OCI-M1 (cell line): ENCODE measurements at places on chromosomes 11 and 22.

- no peak for DNase-seq
Observed at GRCh38 chr11:20934516-20934915, 265.1 kb downstream of the NELL1 start.

- no peak for DNase-seq
Observed at GRCh38 chr11:6440906-6441358, at the start of gene HPX. Gene HPX, minus strand, starts transcription at chr11:6440987. Its CDS starts 24 bp downstream, at chr11:6440963.

DNA sequence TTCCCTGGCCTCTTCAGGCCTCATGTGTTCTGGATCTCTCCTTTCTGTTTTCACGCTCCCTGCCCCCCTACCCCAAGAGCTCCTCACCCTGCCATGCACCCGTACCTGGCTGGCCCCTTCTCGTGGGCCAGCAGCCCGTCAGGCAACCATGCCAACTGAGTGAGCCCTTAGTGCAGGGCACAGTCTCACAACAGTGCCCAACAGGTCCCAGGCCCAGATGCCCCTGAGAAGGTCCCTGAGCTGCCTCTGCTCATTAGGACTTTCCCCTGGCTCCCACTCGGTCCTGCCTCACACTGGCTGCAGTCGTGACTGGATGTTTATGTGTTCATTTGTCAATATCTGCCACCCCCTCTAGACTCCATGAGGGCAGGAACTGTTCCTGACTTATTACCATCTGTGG, 44.8 kb upstream of the IGSF9B start:
- DNase-seq: no peak

GRCh38 chr11:122696662-122697061, 41.1 kb downstream of the UBASH3B start:
- DNase-seq: no peak

DNA sequence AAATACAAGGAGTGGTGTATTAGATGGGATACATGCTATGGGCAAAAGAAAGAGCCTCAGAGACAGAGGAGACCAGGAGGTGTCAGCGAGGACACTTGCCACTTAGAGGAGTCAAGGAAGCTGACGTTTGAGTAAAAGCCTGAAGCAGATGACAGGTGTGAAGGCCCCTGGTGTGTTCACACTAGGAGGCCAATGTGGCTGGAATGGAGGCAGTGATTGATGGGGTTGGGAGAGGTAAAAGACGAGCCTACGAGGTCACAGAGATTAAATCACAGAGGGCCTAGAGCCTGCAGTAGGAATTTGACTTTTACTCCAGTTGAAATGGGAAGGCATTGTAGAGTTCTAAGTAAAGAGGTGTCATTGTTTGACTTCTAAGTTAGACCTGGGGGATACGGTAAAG, 12.0 kb upstream of the GDPD5 start:
- DNase-seq: no peak

GRCh38 chr11:737366-737765, 9.9 kb upstream of the TALDO1 start:
- no peak for DNase-seq

- no peak for DNase-seq
Observed at GRCh38 chr22:41418717-41419116, 27.9 kb downstream of the TOB2 start.

DNA sequence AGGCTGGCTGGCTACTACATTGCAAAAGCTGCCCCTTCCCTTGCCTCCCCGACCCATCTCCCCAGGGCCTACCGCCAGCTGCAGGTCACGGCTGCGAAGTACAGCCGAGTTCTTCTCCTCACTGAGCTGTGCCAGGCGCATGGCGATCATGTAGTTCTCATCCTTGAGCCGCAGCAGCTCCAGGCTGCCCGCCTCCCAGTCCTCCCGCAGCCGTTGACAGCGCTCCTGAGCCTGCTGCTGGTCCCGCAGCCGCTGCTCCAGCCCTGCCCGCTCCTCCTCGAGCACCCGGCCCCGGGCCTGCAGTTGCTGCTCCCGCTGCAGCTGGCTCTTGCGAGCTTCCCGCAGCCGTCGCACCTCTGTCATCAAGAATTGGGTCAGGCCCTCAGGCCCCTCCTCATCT, 3.3 kb downstream of the CARD10 start:
- no peak for DNase-seq

GRCh38 chr11:91404344-91404743, 820.3 kb upstream of the FAT3 start:
- no peak for DNase-seq
